Aorta (tissue), 5 donors: ENCODE measurements at places on chromosomes 1 and 21. TPM values are rescaled to one million over a fixed set of nuclear protein-coding genes. Genes with fewer than 3 reads are reported as not detected.

The MPL gene
- 0.52 TPM for total RNA-seq

The TMEM82 gene
- not detected for total RNA-seq

The HMGB4 gene
- total RNA-seq = not detected

The MYBPH gene
- not detected for total RNA-seq

The SH2D1B gene
- total RNA-seq = 0.63 TPM

The DMBX1 gene
- total RNA-seq = not detected

The PHTF1 gene
- total RNA-seq = 15.0 TPM

The PADI3 gene
- total RNA-seq = not detected

The SGIP1 gene
- 73.2 TPM for total RNA-seq

The FCRL5 gene
- total RNA-seq = 0.84 TPM

DNA sequence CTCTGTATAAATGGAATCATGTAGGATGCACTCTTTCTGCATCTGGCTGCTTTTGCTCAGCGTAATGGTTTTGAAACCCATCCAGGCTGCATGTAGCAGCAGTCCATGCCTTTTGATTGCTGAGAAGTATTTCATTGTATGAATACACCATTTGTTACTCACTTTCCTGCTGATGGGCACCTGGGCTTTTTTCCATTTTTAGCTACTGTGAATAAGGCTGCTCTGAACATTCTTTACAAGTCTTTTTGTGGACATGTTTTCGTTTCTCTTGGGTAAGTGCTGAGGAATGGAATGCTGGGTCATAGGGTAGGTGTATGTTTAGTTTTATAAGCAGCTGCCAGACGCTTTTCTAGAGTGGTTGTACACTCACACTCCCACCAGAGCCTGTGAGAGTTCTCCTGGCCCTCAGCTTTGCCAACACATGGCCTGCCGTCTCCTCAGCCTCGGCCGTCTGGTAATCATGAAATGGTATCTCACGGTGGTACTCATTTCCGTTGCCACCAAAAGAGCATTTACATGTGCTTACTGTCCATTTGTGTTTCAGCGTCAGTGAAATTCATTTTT is 22.7 kb downstream of the SLX9 start:
- peak; percentile 45 for DNase-seq

- DNase-seq = peak; percentile 46
Observed at GRCh38 chr1:20721117-20722061, 3.6 kb upstream of the KIF17 start.

DNA sequence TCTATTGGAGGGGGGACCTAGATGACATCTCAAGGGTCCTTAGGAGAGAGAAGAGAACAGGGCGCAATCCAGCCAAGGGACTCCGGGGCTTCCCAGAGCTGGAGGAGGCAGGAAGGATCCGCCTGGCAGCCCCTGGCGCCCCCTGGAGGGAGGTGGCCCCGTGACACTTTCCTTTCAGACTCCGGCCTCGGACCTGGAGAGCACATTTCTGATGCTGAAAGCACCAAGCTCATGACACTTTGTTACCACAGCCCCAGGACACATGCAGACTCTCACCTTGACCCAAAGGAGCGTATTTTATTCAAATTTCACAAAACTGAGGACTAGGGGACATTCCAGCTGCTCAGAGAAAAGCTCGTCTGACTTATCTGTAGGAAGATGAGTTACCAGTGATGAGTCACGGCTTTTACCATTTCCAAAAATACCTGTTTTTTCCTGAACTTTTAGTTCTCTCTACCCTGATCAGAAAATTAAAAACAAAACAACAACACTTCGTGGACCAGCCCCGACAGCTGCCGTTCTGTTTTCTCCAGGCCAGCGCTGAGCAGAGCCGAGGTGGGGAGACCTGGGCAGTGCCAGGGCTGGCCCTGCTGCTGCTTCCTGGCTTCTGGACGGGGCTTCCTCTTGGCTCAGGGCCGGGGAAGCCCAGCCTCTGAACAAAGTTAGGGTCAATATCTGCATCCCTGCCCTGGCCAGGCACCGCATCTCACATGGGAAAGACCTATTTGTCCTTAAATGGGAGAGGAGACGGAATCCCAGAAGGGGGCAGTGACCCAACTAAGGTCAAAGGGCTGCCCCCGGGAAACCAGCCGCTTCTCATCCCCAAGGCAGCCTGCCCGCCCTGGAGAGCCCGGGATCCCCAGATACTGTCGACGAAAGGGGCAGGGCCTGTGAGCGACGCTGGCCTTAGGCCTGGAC is 21.6 kb upstream of the POFUT2 start:
- peak; percentile 91 for DNase-seq

- no peak for DNase-seq
Observed at GRCh38 chr1:47637111-47637685, 199.4 kb downstream of the FOXD2 start.

DNA sequence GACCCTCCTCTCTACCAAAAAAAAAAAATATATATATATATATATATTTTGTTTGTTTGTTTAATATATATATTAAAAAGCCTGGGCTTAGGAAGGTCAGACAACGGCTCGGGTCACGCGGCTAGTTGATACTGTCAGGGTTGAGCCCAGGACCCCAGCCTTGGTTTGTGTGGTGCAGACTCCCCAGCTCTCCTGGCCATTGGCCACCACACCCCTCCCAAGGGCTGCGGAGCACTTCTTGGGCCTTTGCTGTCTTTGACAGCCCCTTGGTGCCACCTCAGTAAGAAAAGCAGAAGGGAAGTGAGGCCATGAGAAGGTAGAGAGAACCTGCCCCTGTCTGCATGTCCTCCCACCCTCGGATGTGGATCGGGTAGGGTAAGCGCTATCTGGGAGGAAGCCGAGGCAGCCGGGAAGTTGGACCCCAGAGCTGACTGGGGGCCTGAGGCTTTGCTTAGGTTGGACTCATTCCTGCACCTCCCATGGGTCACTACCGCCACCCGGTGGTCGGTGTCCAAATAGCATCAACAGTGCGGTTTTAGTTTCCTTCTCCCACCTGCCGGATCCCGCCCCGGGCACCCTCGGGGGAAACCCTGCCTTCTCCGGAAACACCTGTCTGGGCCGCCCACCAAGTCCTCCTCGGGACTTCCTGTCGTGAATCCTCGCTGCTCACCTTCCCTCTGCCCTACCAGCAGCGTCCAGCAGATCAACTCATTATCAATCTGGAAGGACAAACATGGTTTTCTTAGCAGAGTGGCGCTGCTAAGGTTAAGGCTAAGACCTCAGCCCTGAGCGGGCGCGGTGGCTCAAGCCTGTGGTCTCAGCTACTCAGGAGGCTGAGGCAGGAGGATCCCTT is 29.8 kb upstream of the GNPAT start:
- peak; percentile 93 for DNase-seq

DNA sequence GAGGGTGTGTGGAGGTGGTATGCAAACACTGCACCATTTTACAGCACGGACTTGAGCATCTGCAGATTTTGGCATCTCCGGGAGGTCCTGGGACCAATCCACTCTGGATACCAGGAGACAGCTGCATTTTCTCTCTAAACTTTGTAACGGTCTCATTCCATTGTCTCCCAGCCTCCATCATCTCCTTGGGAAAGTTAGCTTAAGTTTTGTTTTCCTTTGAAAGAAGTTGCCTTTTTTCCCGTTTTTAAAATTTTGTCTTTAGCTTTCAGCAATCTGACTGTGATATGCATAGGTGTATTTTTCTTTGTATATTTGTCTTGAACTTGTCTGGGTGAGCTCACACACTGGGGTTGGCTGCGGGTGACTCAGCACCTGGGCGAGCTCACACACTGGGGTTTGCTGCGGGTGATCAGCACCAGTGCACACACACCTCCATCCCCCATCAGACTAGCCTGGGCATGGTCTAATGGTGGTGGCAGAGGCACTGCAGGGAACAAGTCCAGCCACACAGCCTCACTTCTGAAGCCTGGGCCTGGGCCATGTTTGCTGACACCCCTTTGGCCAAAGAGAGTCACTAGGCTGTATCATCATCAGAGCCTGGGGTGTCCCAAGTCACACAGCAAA is 32.1 kb upstream of the COL18A1 start:
- DNase-seq = peak; percentile 68

DNA sequence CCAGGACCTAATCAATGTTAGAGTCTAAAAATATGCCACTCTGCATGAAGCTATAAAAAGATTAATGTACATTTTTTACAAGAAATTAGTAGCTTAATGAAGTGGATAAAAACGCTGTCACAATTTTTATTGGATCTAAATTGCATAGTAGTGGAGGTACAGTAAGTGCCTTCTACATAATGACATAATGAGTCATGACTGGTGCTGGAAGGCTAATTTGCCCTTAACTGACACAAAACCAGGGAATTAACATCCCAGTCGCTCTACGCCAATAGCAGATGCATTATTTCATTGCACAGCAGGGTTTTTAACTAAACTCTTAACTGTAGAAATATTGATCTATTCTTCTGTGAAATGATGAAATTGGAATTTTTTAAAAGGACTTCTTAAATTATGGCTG is 33.3 kb downstream of the RRAGC start:
- no peak for DNase-seq

DNA sequence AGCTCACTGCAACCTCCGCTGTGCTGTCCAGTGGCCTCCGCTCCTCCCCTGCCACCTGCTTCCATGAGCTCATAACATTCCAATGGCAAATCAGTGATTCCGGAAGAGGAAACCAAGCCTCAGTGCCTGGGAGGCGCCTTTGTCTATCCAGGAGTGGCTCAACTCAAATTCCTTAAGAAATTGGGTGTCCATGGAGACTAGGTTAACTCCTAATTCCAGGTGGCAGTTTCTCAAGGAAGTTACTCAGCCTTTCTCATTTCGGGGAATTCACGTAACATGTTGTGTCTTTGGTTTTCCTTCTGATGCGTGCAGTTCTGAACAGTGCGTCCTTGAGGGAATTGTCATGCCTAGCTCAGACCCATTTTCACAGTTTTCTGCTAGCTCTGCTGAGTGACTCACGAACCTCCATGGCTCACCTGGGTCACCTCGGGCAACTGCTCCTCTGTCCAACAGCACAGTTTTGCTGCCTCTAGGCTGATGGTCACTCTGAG is 89.9 kb upstream of the DSCAM start:
- no peak for DNase-seq

DNA sequence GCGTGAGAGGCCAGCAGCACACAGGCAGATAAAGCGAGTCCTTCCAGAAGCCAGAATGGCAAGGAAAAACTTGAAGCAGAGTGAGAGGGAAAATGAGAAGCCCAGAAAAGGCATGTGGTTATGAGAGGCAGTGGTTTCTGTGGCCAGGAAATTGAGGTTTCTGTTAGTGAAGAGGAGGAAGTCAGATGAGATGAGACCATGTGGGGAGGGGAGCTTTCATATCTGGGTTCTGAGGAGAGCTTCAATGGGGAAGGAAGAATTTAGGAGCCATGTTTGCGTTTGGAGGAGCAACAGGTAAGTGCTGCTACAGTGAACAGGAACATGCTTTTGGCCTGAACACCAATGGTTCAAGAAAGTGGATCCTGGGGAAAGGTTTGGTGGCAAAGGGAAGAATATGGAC is 6.1 kb upstream of the CD1A start:
- no peak for DNase-seq
